ENCODE measurements at places on chromosomes 12 and 14.

DNA sequence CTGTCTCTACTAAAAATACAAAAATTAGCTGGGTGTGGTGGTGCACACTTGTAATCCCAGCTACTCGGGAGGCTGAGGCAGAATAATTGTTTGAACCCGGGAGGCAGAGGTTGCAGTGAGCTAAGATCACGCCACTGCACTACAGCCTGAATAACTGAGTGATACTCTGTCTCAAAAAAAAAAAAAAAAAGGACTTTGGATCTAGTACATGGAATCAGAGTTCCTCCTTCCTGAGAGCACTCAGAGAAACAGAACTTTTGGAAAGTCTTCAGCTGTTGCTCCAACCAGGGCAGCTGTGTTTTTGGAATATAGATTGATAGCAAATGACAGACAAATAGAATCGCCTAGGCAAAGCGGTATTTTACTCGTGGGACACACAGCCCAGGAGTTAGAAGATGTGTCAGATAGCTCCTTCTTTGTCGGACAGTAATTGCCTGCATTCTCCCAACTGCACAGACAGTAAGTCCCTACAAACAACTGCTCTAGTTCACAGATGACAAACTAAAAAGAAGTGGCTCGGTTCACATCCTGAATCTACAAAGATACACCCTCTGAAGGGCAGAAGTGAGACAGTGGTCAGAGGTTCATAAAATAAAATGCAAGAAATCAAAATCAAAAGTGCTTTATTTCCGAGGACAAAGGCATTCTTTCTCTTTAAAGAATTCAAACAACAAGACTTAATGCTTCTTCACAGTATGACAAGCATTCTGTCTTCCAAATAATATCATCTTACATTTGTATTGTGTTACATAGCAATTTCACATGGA, 17.1 kb upstream of the NEK9 start:
- H3K4me3 ChIP-seq = no peak overlapping the region
- H3K36me3 ChIP-seq = no peaks in the 10 kb centered on the region
- H3K27ac ChIP-seq = no peak overlapping the region
- no peaks in the 10 kb centered on the region for H3K27me3 ChIP-seq

- no peak for DNase-seq
- no peak overlapping the region for H3K4me3 ChIP-seq
- H3K4me1 ChIP-seq = no peaks in the 10 kb centered on the region
- no peaks in the 10 kb centered on the region for H3K36me3 ChIP-seq
Measured at GRCh38 chr14:65709576-65709975, 297.0 kb downstream of the FUT8 start.

DNA sequence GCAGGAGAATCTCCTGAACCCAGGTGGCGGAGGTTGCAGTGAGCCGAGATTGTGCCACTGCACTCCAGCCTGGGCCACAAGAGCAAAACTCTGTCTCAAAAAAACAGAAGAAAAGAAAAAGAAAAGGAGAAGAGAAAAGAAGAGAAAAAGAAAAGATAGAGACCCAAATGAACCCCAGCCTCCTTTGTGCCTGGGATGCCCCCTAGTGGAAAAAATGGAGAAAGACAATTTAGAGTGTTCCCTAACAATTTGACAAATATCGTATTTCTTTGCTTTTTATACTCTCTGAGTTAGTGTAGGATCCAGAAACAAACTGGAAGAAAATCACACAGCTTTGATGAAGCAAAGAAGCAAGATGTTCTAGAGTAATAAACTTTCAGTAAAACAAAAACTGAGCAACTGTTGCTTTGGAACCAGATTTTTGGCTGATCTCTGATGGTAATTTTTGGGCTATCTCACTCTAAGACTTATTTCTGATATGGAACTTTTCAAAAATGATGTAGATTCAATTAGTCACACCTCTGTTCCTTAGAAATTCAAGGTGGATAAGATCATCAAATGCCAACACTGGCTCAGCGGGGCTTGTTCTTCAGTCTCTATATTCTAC, 18.6 kb upstream of the PRKAB1 start:
- no peak overlapping the region for H3K27ac ChIP-seq
- H3K4me1 ChIP-seq = no peaks in the 10 kb centered on the region

DNA sequence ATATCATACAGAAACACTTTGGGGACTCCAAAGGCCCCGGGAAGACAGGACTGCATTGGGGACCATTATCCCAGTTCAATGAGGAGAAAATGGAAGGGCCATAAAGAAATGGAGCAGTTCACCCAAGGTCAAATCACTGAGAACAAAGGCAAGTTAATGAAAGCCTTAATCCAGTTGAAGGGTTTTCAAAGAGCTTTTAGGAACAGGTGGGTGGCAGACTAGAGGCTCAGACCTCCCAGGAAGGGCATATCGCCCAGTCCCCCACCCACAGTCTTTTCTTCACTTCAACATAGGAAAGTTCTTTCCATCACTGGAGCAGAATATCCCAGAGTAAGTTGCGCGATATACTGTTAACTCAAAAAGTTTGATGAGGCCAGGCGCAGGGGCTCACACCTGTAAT, 136.1 kb upstream of the CCND2 start:
- H3K27ac ChIP-seq = no peak overlapping the region
- H3K36me3 ChIP-seq = no peaks in the 10 kb centered on the region
- H3K4me3 ChIP-seq = no peak overlapping the region

GRCh38 chr14:101595887-101596721, 34.8 kb downstream of the DIO3 start:
- H3K36me3 ChIP-seq = no peaks in the 10 kb centered on the region
- no peak overlapping the region for H3K27ac ChIP-seq
- H3K4me3 ChIP-seq = no peak overlapping the region
- no peaks in the 10 kb centered on the region for H3K27me3 ChIP-seq

DNA sequence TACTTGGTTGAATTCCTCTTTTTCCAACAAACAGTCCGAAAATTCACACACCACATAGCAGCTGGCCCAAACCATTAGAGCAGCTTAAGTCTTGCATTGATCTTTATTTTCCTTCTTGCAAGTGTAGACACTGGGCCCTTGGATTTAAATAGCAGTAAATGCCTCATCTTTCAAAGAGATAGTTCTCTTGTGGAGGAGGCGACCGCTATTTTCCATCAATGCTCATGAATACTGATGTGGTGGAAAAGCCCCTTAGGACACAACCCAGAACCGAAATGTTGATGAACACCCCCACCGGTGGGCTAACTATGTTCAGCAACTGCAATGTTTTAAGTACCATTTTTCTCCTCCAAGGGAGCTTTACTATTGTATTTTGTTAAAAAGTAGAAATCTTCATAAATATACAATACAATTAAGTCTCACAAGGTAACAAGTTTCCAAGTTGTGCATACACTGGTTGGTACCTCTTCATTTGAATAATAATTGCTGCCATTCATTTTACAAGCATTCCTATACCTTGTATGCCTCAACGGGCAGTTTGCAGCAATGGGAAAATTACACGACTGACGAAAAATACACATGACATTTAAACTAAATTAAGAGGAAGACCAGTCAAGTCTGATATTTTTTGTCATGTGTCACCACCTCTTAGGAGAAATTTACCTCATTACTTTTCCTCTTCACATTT, 18.0 kb downstream of the NIN start:
- no peaks in the 10 kb centered on the region for H3K27me3 ChIP-seq
- no peaks in the 10 kb centered on the region for H3K4me1 ChIP-seq
- no peak for DNase-seq
- no peak overlapping the region for H3K27ac ChIP-seq
- H3K36me3 ChIP-seq = no peaks in the 10 kb centered on the region

GRCh38 chr14:66131111-66131510, 355.1 kb upstream of the CCDC196 start:
- no peaks in the 10 kb centered on the region for H3K4me1 ChIP-seq
- H3K27me3 ChIP-seq = no peaks in the 10 kb centered on the region
- H3K27ac ChIP-seq = no peak overlapping the region

- H3K4me1 ChIP-seq = no peaks in the 10 kb centered on the region
- H3K4me3 ChIP-seq = no peak overlapping the region
- no peaks in the 10 kb centered on the region for H3K36me3 ChIP-seq
Measured at GRCh38 chr12:3744229-3744901, 8.5 kb downstream of the CRACR2A start.

GRCh38 chr12:104381731-104382480, 74.8 kb upstream of the CHST11 start:
- H3K27ac ChIP-seq = no peak overlapping the region
- H3K4me1 ChIP-seq = no peaks in the 10 kb centered on the region
- peak overlapping the region; percentile 21 for H3K4me3 ChIP-seq

- H3K27me3 ChIP-seq = no peaks in the 10 kb centered on the region
- H3K4me3 ChIP-seq = no peak overlapping the region
- no peak overlapping the region for H3K27ac ChIP-seq
- H3K36me3 ChIP-seq = no peaks in the 10 kb centered on the region
- DNase-seq = no peak
Measured at GRCh38 chr12:1930803-1931597, 12.5 kb upstream of the CACNA2D4 start.

DNA sequence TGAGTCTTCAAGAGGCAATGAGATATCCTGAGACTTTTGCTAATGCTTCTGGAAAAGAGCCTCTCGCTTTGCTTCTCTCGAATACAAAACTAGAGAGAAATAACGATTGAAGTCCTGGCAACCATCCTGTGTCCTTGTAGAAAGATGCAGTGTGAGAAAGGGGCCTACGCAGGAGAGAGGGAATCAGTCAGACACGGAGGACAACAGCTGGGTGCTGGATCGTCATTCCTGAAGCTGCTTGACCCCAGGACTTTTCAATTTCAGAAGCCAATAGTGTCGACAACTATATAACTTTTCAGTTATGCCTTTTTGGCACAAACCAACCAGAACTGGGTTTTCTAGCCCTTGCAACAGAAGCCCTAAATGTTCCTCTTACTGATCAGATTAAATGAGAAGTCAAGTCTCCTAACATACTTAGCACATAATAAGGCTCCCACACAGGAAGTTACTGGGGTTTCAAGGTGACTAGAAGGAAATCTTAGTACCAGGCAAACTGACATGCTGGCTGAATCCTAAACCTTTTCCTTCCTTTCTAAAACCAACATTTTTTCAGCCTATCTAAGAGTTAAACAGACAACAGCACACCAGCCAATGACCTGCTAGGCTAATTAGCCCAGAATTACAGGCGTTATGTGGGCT, 755.6 kb downstream of the MED13L start:
- DNase-seq = no peak
- no peak overlapping the region for H3K4me3 ChIP-seq
- no peak overlapping the region for H3K27ac ChIP-seq
- no peaks in the 10 kb centered on the region for H3K36me3 ChIP-seq
- no peaks in the 10 kb centered on the region for H3K27me3 ChIP-seq

DNA sequence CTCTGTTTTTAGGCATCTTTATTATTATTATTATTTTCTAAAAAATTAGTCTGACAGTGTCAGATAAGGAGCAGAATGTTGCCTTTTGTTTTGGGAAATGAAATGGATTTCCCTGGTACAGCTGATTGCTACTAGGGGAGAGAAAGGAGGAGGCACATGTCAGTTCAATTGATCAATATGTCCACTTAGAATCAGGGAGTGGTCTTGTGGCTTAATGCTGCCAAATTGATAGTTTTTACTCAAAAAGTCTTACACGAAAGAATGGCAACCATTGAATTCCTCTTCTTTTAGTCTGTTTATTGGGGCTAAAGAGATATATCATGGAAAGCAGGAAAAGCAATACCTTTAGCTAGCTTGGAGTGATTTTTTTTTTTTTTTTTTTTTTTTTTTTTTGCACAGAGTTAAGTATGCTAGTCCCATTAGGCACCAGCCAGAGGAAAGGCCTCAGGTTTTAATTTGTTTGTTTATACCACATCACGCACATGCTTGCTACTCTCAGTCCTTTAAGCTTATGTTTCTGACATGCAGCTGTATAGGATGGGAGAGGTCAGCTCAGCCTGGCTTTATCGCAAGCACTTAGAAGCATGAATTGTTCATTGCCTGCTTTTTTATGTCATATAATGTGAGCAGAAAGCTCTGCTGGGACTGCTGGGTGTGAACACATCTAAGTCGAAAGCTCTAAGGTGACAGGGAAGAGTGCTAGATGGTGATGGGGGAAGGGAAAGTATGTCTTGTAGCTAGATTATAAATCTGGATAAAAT, 1.4 kb downstream of the AKAP6 start:
- no peaks in the 10 kb centered on the region for H3K36me3 ChIP-seq
- no peak overlapping the region for H3K27ac ChIP-seq
- DNase-seq = no peak
- no peak overlapping the region for H3K4me3 ChIP-seq
- no peaks in the 10 kb centered on the region for H3K27me3 ChIP-seq
- H3K4me1 ChIP-seq = no peaks in the 10 kb centered on the region

DNA sequence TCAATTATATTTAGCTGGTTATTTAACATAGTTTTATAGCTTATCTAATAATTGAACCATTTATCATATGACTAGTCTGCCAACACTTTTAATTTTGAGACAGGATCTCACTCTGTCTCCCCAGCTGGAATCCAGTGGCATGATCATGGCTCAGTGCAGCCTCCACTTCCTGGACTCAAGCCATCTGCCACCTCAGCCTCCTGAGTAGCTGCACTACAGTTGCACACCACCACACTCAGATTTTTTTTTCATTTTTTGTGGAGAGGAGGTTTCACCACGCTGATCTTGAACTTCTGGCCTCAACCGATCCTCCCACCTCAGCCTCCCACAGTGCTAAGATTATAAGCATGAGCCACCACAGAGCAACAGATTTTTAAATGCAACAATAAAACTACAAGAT, 151.4 kb upstream of the MDGA2 start:
- no peaks in the 10 kb centered on the region for H3K27me3 ChIP-seq
- DNase-seq = no peak
- no peaks in the 10 kb centered on the region for H3K4me1 ChIP-seq
- no peak overlapping the region for H3K4me3 ChIP-seq
- no peak overlapping the region for H3K27ac ChIP-seq

- no peaks in the 10 kb centered on the region for H3K27me3 ChIP-seq
- no peak for DNase-seq
- no peak overlapping the region for H3K27ac ChIP-seq
- no peak overlapping the region for H3K4me3 ChIP-seq
- H3K36me3 ChIP-seq = no peaks in the 10 kb centered on the region
Measured at GRCh38 chr14:85342858-85343607, 186.9 kb upstream of the FLRT2 start.

DNA sequence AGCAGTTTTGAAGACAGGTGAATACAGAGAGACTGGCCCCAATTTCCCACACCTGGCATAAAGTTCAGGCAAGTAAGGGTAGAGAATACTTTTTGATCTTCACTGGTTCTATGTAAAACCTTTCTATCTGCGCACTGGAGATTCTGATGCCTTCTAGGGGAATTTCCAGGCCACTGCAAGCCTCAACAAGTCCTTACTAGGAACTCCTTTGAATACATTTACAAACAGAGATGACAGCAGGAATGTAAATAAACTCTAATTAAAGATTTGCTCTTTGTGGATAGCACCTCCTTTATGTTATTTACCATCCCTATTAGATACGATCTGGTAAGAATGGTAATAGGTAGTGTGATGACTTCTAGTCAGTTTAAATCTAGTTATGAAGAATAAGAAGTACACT, 69.2 kb downstream of the NTN4 start:
- no peaks in the 10 kb centered on the region for H3K4me1 ChIP-seq
- H3K27ac ChIP-seq = no peak overlapping the region
- no peaks in the 10 kb centered on the region for H3K27me3 ChIP-seq
- H3K36me3 ChIP-seq = no peaks in the 10 kb centered on the region
